ENCODE measurements at places on chromosomes 11 and 22.
A peak's percentile ranks its signal among the peaks of the same experiment; 100 is the strongest.

- DNase-seq = no peak
Observed at GRCh38 chr22:26122920-26123468, 46.3 kb upstream of the SEZ6L start.

DNA sequence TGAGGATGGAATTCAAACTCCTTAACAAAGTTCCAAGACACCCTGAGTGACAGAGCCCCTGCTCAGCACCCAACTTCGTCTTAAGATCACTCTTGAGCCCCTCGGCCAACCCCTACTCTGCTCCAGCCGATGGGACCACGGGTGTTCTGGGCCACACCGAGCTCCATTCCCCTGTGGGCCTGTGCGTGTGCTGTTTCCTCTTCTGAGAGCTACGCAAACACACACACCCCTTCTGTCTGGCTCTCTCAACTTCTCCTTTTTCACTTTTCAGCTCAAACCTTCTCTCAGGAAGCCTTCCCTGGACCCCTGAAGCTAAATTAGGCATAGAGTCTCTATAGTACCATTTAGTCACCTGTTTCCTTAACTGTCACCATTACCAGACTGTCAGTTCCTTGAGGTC, 37.5 kb upstream of the NNMT start:
- DNase-seq = no peak

DNA sequence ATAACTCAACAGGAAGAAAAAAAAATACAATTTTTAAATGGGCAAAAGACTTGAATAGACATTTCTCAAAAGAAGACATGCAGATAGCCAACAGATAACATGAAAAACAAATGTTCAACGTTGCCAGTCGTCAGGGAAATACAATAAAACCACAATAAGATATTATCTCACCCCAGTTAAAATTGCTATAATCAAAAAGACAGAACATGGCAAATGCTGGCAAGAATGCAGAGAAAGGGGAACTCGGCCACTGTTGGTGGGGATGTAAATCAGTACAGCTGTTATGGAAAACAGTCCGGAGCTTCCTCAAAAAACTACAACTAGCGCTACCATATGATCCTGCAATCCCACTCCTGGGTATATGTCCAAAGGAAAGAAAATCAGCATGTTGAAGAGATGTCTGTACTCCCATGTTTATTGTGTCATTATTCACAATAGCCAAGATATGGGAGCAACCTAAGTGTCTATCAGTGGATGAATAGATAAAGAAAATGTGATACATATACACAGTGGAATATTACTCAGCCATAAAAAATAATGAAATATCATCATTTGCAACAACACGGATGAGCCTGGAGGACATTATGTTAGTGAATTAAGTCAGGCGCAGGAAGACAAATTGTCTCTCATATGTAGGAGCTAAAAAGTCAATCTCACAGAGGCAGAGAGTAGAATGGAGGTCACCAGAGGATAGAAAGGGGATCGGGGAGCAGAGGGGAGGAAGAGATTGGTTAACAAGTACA, 12.2 kb upstream of the CYTH4 start:
- DNase-seq = no peak

DNA sequence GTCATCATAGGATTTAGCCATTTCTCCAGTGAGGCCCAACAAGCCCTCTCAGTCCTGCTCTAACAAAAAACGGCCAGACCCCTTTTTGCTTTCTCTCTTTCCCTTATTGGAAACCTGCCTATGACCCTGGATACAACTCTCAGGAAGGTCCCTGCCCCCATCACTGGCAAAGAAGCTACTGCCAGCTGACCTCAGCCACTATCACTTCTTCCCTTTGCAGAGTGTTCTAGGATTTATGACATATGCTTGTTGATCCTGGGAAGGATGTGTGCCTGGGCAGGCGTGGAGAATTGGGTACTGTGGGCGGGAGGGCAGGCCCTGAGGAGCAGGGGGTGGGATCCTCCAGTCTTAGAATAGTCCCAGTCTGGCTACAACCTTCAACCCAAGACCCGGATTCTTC, 7.5 kb downstream of the PGAP2 start:
- DNase-seq = no peak

GRCh38 chr11:120792306-120792705, 231.6 kb upstream of the TBCEL start:
- no peak for DNase-seq

GRCh38 chr11:33747979-33748378, 11.8 kb upstream of the CD59 start:
- no peak for DNase-seq

- no peak for DNase-seq
Observed at GRCh38 chr22:49889071-49889470, 29.2 kb downstream of the ALG12 start.

- DNase-seq = no peak
Observed at GRCh38 chr11:133733631-133734030, 111.7 kb downstream of the SPATA19 start.

GRCh38 chr11:126743628-126744027, 256.9 kb downstream of the KIRREL3 start:
- no peak for DNase-seq

DNA sequence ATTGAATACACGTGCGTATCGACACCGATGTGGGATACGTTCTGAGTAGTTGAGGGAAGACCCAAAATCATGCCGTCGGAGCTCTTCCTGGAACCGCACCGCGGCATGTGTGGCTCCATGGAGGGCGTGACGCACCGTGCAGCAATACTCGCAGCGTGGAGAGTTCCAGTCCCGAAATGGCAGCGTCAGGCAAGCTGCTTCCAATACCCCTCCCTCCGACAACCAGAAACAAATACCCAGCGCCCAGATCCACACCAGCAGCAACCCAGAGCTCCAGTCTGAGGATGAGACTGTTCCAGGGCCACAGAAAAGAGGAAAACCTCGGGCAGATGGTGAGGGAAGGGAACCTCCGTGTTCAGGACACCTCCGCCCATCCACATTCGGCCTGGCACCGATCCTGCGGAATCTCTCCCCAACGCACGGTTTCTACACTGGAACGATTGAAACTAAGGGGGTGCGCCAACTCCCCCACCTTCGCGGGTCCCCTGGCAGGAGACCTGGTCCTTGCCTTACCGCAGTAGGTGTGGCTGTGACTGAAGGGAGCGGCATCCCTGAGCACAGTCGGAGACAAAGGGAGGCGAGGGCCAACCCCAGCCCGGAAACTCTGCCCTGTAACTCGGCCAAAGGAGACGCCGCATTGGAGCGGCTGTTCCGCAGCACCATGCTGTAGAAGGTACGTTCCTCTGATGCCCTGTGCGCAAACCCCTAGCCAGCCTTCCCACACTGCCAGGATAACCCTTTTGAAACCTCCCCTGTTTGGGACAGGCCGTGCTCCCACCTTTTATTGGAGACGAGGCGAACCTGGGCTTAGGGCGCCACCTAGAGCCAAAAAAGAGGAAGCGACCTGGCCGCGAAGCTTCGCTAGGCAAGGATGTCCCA, 28.2 kb downstream of the DBX1 start:
- peak; percentile 16 for DNase-seq

GRCh38 chr22:37631448-37632173, 7.9 kb upstream of the SH3BP1 start:
- DNase-seq = no peak

GRCh38 chr11:130600139-130600538, 151.7 kb downstream of the ADAMTS15 start:
- no peak for DNase-seq

- no peak for DNase-seq
Observed at GRCh38 chr22:20578707-20579106, 71.3 kb downstream of the MED15 start.

GRCh38 chr22:35498026-35498800, 42.4 kb upstream of the RASD2 start:
- DNase-seq = no peak

- no peak for DNase-seq
Observed at GRCh38 chr22:50056214-50056972, 1.7 kb downstream of the TTLL8 start.

GRCh38 chr11:9609002-9609759, 35.7 kb downstream of the WEE1 start:
- no peak for DNase-seq
